ENCODE measurements at places on chromosomes 4 and X.

DNA sequence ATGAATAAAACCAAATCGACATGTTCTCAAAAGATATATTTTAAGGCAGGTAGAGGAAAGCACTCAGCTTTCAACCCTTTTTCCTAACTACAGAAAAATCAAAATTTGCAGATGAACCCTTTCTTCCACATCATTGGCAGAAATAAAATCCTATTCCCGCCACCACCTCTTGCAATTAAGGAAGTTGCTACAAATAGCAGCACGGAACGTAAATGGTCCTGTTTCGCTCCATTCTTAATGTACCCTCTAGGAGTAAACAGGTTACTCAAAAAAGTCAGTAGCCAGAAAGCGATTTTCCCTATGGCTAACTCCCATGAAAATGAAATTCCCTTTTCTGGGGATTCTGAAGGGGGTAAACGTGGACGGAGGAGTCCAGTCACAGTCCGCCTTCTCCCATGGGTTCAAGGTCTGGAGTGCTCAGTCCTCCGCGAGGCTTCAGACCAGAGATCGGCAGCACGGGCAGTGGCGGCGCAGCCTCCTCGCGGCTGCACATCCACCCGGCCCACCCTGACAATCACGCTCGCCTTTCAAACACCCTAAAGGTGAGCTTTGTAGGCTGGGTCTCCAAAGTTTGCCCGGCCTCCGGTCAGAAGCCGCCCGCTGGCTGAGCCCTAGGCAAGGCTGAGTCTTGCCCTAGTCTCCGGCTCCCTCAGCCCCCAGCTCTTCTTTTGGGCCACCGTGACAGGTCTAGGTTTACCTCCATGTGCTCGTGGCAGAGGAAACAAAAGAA lies 1.8 kb downstream of the ATP11C start:
- DNase-seq, result no peak

GRCh38 chr4:105092768-105093167 lies 53.9 kb upstream of the TET2 start:
- DNase-seq, result no peak

- DNase-seq, result no peak
Measured at GRCh38 chr4:120096508-120097297, 30.1 kb upstream of the MAD2L1 start.

DNA sequence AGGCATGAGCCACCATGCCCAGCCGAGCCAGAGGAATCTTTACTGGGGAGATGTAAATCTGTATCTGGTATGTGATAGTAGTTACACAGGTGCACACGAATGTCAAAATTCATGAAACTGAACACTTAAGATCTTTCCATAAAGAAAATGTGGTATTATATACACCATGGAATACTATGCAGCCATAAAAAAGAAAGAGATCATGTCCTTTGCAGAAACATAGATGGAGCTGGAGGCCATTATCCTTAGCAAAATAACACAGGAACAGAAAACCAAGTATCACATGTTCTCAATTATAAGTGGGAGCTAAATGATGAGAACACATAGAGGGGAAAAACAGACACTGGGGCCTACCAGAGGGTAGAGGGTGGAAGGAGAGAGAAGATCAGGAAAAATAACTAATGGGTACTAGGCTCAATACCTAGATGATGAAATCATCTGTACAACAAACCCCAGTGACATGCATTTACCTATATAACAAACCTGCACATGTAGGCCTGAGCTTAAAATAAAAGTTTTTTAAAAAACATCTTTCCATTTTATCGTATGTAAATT lies 7.8 kb downstream of the TMEM156 start:
- no peak for DNase-seq

DNA sequence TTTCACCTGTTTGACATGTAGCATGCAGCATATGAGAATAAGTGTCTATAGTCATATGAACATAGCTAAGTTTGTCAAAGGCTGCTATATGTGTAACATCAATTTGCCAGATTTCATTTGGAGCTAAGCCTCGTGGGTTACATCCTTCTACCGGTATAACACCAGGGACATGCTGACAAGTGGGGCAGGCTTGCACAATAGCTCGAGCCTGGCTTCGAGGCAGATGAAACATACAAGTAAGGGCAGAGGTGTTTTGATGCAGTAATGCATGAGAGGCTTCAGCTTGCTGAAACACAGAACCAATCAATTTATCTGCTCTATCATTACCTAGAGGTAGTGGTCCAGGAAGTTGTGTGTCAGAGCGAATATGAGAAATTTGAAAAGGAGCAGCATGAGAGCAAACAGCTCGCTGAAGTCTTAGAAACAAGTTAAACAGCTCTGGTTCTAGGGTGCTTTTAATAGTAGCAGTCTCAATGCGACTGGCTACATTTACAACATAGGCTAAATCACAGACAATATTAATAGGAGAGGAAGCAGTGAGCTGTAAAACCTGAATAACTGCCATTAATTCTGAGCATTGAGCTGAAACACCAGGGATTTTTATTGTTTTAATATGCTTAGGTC lies 14.9 kb upstream of the UGDH start:
- peak; percentile 23 for DNase-seq

DNA sequence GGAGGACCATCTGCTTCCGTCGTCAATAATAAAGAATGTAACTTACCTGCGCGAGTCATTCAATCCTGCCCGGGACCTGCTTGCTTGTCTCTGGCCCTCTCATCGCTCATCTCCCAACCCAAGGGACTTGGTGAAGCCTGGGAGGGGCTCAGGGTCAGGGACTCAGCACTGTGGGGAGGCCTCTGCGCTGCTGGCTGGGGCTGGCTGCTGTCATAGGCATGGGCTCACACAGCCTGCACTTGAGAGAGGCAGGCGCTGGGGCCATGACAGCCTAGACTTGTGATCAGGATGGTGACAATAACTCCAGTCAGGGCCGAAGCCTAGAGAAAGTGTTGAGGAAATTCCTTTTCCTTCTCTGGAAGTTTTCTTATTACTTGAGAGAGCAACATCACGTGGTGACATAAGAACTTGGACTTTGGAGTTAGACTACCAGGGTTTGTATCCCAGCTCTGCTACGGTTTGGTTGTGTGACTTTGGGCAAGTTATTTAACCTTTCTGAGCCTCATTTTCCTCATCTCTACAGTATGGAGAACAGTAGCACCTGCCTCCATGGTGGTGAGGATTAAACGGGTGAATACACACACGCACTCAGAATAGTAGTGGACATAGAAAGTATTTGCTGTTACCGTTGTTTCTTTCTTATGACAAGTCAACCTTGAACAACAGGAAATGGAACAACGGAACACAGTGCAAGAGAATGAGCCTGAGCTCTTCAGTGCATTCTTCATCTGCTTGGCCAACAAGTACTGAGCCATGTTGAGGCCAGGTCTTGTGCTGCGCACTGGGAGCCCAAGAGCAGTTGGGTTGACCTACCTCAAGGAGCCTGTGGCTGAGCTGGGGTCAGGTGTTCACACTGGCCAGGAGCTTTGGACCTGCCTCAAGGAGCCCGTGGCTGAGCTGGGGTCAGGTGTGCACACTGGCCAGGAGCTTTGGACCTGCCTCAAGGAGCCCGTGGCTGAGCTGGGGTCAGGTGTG lies 60.5 kb downstream of the TBC1D14 start:
- no peak for DNase-seq

- DNase-seq, result no peak
Measured at GRCh38 chrX:143081231-143081630, 55.5 kb downstream of the SPANXN4 start.

DNA sequence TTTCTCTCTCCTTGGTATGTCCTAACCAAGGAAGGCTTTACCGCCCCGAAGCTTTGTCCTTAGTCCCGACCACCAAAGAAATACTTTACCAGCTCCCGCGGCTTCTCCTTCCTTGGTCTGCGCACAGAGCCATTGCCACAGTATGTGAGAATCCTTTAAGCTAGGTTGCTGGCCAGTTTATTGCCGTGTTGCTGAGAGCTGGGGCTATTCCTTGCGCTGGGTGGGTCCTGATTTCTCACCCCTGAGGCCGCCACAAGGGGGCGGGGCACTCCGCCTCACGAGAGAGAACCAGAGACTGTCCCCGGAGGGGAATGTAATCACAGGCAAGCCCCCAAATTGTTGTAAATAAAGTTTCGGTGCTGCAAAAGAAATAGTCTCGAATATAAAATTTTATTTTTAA lies 331.0 kb upstream of the PCDH10 start:
- no peak for DNase-seq

DNA sequence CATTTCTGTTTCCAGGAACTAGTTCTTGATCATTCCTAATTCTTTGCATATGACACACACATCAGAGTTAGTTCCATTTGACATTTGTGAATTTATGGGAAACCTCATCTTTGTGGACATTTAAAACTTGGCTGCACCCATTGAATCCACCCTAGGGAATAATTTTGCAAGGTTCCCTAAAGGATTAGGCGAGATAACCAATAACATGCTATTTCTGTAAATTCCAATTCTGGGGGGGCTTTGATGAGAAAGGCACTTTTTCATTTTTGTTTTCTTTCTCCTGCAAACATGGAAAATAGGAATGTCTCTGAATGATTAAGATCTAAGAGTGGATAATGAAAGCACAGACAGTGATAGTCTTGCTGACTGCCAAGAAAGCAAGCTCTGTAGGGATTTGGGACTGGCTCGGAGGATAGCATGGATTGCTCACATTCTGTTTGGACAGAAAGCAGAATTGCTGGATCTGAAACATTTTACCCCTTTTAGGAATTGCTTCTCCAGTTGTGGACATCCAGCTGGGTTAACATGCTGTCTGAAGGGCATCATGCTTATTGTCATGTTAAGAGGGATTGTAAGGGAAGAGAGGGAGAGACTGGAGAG lies 145.1 kb downstream of the NHS start:
- DNase-seq, result no peak

DNA sequence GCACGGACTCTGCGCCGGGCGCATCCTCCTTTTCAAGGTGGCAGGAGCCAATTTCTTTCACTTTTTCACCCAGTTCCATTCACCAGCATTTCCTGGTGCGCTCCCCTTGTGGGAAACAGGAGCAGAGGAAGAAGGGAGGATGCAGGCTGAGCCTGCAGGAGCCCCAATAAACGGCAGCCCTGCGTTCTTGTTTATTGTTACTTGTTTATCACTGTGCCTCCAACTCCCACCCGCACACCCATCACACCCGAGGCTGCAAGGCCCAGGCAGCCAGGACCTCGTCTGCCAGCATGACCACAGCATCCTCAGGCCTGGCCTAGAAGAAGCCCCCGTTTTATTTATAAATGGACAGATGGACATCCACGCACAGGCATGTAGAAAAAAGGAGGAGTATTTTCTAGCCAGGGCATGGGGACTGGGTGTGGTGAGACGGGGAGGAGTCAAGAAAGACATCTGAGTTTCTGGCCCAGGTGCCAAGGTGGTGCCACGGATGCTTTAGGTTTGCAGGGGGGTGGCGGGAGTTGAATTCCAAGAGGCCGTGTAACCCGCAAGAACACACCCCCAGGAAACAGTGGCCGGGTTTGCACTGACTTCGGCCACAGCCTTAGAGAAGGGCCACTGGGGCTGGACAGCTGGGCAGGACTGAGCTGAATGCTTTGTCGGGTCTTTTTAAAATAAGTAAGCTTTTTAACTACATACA lies 51.7 kb downstream of the JAKMIP1 start:
- DNase-seq, result no peak

DNA sequence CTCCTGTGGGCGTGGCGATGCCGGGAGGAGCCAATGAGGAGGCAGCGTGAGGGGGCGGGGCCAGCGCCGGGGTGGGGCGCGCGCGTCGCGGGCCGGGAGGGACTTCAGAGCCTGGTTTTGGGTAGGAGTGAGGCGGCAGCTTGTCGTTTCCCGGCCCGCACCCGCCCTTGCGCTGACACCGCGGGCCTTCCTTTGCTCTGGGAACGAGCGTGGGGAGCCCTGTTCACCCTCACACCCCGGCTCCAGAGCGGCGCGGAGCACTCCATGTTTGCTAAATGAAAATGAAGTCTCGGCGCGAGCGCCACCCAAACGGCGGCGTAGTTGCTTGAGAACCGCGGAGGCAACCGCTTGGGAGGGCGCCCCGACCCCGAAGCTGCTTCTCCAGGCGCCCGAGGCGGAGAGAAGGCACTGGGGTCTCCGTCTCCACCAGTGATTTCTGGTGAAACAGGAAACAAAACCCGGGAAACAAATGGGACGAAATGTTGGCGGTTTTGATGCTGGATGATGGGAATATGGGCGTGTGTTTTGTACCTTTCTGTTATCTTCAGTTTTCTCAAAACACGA lies 497 bp upstream of the GRPEL1 start:
- no peak for DNase-seq

- DNase-seq, result no peak
Measured at GRCh38 chr4:85391071-85391470, 83.9 kb upstream of the ARHGAP24 start.

- no peak for DNase-seq
Measured at GRCh38 chrX:103376979-103377324, 614 bp downstream of the BEX3 start.

DNA sequence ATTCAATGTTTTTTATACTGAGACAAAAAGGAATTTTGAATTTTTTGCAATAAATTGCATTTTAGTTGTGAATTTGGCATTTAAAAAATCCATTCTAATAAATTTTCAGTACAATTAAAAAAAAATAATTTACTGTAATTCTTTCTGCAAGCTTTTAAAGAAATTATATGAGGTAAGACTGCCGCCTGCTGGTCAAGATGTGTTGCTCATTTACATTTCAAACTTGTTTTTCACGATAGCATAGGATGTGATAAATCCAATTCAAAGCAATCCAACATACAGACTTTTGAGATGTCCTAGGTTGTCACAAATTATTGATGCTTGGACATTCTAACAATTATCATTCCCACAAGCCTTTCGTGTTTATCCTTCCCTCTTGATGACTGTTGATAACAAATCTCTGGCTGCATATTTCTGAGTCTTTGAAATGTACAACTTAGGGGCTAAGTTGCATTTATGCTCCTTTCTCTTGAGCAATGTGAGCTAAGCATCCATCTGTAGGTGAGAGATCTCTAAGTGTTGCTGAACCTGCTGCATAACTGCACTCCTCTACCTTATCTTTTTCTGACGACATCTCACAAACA lies 21.7 kb upstream of the MFAP3L start:
- DNase-seq, result peak; percentile 71

DNA sequence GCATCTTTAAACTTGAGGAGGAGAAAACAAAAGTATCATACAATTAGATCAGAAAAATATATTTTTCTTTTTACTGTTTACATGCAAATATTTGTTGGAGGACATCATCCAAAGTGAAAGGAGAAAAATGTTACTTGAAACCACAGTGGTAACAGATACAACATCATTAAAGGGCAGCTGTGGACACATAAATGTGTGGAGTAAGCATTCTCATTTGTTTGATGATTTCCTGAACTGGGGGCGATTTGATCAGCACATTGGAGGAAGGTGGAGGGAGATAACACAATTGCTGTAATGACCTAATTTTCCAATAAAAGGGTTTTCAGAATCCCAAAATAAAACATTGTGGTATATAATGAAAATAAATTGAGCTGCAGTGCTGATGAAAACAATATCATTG lies 314.5 kb upstream of the HS3ST1 start:
- no peak for DNase-seq
